Upper lobe of right lung (tissue), 1 donor: ENCODE measurements at places on chromosomes 7 and 10. TPM values are rescaled to one million over a fixed set of nuclear protein-coding genes. Genes with fewer than 3 reads are reported as not detected.

Gene CCDC71L
- 25.7 TPM for total RNA-seq

Gene CXCL12
- 40.8 TPM for total RNA-seq

Gene SORCS3
- total RNA-seq = not detected

Gene LRRC18
- 0.96 TPM for total RNA-seq

Gene UPK3B
- total RNA-seq = 25.2 TPM
